ENCODE measurements at places on chromosomes 5 and 9. TPM values are rescaled to one million over a fixed set of nuclear protein-coding genes. Genes with fewer than 3 reads are reported as not detected.

TXN gene
- total RNA-seq, result 349 TPM

DNA sequence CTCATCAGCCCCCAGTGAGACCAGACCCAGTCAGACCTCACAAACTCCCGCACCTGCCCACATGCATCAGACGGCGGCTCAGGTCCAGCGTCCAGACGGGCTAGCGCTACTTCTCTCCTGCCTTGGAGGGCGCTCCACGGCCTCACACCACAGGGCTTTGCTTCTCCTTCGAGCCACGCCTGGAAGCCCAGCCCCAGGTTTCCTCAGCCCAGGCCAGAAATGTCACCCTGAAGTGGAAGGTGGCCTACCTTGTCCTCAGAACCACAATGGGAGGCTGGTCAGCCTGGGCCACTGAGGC, 2.8 kb downstream of the NACC2 start:
- no peak for DNase-seq

DNA sequence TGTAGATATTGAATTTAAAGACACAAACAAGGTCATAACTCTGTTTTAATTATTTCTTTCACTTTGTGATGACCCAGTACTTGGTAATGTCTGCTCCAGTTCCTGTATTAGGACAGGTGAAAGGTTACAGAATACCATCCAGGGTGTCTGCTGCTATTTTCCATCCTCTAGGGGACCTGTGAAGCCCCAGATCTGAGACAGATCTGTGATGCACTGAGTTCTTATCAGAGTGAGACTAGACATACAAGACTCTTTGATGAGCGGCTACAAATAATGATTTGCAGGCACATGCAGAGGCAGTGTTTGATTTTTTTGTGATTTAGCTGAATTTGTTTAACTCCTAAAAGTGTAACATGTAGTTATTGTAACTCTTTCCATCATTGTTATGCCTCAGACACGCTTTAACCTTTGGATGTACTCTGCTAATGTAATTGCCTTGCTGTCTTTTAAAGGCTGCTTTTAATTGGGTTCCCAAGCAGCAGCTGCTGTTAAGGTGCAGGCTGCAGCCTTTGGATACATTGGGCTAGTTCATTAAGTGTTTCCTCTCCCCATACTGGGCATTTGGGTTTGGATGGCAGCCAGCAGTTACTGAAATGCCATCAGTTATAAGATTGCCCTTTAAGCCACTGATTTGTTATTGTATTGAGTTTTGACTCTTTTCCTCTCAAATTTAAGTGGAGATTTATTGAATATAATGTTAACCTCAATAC, 63.3 kb downstream of the RASGRF2 start:
- DNase-seq, result no peak

GRCh38 chr5:181233801-181234454, 9.8 kb downstream of the RACK1 start:
- no peak for DNase-seq

- DNase-seq, result peak; percentile 27
Observed at GRCh38 chr9:36091026-36091953, 45.2 kb upstream of the GLIPR2 start.
